ENCODE measurements at places on chromosomes 11 and 22. TPM values are rescaled to one million over a fixed set of nuclear protein-coding genes. Genes with fewer than 3 reads are reported as not detected.
A peak's percentile ranks its signal among the peaks of the same experiment; 100 is the strongest.

DNA sequence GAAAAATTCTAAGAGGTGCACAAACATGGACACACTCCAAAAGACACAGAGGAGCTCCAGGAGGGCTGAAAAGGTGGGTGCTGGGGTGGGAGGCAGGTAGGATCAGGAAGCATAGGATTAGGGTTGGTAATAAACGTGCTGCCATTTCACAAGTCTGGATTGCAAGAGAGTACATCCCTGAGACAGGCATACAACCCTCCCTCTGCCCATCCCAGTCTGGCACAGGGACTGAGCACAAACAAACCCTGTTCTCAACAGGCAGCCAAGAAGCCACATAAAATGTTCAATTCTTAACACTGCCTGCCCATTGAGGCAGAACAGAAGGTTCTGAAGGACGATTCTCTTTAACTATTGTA lies 18.5 kb downstream of the SLC35F2 start:
- no peak for DNase-seq

Gene OR8G5
- total RNA-seq: 0.05 TPM

DNA sequence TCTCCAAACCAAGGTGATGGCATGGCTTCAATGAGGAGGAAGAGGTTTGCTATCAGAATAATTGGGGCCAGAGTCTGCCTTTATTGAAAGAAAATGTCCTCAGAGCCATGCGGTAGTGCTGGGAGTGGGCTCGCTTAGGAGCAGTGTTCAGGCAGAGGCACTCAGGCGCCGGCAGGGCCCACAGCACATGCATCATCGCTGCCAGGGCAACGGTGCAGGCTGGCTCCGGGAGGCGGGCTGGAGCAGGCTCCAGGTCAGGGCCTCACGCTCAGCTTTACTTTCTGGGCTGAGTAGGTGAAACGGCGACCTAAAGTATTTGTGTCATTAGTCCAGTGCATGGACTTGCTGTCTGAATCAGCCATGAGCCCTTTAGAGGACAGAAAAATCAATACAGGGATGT lies 169.9 kb upstream of the CCDC90B start:
- no peak for DNase-seq

- DNase-seq: no peak
Measured at GRCh38 chr11:35682230-35683173, 19.9 kb downstream of the TRIM44 start.

- DNase-seq: no peak
Measured at GRCh38 chr11:24386546-24387397, 110.1 kb upstream of the LUZP2 start.

- DNase-seq: no peak
Measured at GRCh38 chr11:69064394-69064957, 15.7 kb downstream of the TPCN2 start.

- no peak for DNase-seq
Measured at GRCh38 chr11:6357222-6357621, 33.1 kb upstream of the SMPD1 start.

DNA sequence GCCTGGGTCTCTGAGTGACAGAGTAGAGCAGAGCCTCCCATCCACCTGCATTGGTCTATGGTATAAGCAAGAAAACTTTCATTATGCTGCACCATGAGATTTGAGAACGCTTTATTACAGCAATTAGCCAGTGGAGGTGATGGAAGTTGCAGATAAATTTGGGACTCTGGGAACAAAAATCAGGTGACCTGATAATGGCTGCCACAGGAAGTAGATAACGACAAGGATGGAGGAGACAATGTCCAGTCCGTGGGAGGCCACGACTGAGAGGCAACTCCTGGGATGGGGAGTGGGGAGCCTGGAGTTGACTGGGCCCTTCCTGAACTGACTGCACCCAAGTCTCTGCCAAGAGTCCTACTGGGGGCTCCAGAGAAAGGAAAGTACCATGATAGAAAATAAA lies 4.7 kb downstream of the MRGPRD start:
- no peak for DNase-seq

GRCh38 chr11:11236498-11237059 lies 116.5 kb downstream of the CSNK2A3 start:
- DNase-seq: no peak

Gene OR52A1
- not detected for total RNA-seq

Gene SLC37A2
- total RNA-seq: 4.3 TPM

Gene HBG2
- 5,270 TPM for total RNA-seq

Gene CECR2
- total RNA-seq: 0.42 TPM

DNA sequence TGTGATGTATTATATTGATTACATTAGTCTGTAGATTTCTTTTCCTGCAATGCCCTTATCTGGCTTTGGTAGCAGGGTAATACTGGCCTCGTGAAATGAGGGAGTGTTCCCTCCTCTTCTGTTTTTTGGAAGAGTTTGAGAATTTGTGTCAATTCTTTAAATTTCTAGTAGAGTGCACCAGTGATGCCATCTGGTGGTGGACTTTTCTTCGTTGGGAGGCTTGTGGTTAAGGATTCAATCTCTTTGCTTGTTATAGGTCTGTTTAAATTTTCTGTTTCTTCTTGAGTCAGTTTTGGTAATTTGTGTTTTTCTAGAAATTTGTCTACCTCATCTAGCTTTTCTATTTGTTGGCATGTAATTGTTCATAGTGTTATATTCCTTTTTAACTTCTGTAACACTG lies 18.9 kb downstream of the SHANK3 start:
- DNase-seq: peak; percentile 39

Data from thymus (tissue), 14 donors.